ENCODE measurements at places on chromosomes 4 and X.

DNA sequence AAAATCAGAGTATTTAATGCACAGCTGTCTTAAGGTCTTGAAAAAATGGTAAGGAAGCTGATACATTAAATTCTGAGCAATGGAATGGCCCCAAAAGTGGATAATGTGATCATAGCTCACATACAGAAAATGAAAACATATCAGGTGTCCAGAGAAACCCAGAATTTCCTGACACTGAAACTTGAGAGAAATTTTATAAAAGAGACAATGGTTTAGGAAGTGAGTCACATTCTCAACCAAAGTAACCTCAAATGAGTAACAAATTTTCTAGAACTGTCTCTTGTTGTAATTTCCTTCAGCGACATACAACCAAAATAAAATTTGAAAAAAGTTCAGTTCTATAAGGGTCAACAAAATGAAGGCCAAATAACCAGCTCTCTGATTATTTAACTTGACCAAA is 37.4 kb upstream of the PACRGL start:
- no peak for DNase-seq

DNA sequence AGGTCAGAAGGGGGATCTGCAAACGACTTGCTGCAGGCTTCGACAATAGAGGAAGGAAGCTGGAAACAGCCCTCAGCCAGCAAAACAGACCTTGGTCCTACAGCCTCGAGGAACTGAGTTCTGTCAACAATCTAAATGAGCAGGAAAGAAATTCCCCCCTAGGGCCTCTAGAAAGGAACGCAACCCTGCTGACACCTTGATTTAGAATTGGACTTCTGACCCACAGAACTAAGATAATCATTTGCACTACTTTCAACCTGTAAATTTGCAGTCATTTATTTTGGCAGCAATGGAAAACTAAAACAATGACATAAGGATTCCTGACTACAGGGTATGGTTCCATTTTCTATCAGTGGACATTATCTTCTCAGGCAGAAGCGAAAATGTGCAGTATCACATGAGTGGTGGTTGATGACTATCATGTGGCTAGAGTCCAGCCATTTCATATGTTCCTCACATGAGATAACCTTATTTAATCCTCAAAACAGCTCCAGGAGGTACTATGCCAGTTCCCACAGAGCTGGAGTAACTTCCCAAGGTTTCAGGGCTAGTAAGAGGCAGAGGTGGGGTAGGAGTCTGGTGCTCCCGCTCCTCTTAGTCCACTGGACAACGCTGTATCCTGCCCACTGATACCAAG is 61.6 kb downstream of the SAT1 start:
- no peak for DNase-seq

- peak; percentile 60 for DNase-seq
These were observed 266.8 kb downstream of the C4orf33 start for GRCh38 chr4:129362691-129363274.

- DNase-seq, result no peak
These were observed 15.9 kb upstream of the UBE2D3 start for GRCh38 chr4:102843273-102843672.

- no peak for DNase-seq
These were observed 404.1 kb downstream of the GPM6A start for GRCh38 chr4:175407926-175408325.

DNA sequence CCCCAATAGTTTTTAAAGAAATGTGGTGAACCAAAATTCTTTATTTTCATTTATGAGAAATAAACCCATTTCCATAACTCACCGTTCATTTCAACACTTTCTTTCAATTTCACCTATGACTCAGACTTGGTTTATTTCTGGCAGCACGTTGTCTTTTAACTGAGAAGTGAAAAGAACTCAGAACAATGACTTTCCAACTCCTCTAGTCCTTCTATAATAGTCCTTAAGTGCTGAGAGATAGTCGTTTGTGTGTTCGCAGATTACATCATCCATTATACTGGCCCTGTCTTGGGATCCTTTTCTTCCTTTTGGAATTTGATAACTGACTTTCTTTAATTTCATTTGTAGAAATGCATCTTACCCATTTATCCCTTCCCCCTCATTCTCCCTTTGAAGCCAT is 113.6 kb downstream of the GLUD2 start:
- no peak for DNase-seq

- no peak for DNase-seq
These were observed 48.4 kb downstream of the GPC3 start for GRCh38 chrX:133937022-133937421.

- no peak for DNase-seq
These were observed 133.3 kb downstream of the GATB start for GRCh38 chr4:151627491-151627890.

- no peak for DNase-seq
These were observed 19.5 kb upstream of the NFXL1 start for GRCh38 chr4:47933840-47934239.

- DNase-seq, result no peak
These were observed 100.2 kb downstream of the LNX1 start for GRCh38 chr4:53490965-53491622.

DNA sequence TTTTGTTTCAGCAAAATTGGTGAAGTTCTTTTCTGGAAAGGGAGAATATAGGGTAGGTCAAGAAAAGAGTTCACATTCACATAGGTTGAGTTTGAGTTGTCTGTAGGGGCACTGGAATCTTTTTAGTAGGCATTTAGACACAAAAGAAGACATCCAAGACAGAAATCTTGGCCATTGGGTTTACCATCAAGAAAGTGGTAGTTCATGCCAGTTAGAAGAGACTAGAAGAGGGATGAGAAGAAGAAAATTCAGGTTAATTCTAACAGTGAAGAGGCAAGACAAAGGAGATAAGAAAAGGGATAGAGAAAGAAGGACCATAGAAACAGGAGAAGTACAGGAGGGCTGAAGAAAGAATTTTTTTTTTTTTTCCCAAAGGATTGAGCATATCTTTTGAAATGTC is 39.9 kb downstream of the PAQR3 start:
- no peak for DNase-seq

DNA sequence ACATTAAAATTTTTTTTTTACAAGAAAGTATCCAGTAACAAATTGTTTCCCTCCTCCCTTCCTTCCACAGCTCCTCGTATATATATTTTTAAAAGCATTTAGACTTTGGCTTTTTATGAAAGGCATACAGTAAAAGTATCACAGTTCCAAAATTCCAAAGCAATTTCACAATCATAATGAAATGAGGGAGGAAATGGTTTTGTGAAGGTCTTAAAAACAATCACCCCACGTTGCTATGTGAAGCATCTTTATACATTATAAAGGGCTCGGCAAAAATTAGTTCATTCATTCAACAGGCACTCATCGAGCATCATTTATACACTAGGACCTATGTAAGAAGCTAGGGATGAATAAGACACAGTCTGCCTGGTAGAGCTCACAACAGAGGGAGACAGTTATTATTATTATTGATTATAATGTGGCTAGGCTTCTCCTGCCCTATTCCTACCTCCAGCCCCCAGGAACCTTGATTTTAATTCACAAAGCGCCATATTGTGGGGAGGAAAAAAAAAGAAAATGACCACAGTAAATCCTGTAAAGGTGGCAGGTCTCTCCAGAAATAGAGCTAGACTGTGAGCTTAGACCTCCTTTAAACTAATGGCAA is 239.9 kb downstream of the MAML3 start:
- no peak for DNase-seq

Data from stimulated activated CD4-positive, alpha-beta T cell treated with anti-CD3 and anti-CD28 coated beads, Interleukin-15, amount 100 ng/mL, for 24 hours (primary cell).